EH (cell line): ENCODE measurements at places on chromosomes 7 and 10.

DNA sequence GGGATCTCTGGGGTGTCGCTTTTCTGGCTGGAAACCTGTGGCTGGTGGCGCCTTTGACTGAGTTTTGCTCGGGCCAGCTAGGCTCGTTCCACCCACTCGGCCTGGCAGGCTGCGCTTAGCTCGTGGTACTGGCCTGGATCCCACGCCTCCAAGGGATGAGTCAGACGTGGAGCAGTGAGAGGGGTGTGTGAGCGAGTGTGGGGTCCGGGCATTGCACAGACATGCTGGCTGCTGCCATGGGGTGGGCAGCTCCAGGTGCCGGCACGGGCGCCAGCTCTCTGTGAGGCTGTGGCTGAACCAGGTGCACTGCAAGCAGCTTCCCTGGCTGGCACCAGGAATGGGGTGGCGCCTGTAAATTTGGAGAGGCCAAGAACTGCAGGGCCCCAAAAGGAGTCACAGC is 63.1 kb upstream of the CACNA2D1 start:
- peak; percentile 10 for DNase-seq

DNA sequence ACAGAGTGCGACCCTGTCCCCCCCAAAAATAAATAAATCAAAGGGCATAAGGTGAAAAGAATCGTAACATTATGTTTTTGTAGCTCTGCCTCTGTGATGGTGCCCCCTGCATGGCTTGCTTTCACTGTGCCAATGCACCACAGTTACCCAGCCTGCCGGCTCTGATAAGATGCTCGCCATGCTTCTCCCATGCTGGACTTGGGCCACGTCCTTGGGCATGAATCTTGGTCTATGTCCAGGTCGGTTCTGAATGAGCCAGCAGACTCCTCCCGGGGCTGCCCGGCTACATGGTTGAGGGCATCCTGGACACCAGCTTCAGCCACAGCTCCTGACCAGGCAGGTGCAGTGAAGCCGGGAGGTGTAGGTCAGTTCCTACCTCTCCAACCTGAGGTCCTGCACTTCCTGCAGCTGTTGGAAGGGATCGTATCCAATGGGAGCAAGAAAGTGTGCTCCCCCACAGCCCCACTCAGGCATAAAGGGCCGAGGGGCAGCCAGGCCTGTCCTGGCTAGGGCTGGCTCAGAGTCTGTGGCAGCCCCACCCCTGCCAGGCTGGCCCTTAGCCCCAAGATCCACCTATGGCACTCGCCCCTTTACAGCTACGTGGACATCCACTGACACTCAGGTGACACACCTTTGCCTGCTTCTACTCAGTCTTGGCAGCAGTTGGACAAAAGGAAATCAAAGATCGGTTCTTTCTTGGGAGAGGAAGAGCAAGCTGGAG is 34.1 kb downstream of the CHST3 start:
- DNase-seq = no peak

GRCh38 chr7:16040346-16040745 is 353.9 kb upstream of the MEOX2 start:
- DNase-seq = no peak

DNA sequence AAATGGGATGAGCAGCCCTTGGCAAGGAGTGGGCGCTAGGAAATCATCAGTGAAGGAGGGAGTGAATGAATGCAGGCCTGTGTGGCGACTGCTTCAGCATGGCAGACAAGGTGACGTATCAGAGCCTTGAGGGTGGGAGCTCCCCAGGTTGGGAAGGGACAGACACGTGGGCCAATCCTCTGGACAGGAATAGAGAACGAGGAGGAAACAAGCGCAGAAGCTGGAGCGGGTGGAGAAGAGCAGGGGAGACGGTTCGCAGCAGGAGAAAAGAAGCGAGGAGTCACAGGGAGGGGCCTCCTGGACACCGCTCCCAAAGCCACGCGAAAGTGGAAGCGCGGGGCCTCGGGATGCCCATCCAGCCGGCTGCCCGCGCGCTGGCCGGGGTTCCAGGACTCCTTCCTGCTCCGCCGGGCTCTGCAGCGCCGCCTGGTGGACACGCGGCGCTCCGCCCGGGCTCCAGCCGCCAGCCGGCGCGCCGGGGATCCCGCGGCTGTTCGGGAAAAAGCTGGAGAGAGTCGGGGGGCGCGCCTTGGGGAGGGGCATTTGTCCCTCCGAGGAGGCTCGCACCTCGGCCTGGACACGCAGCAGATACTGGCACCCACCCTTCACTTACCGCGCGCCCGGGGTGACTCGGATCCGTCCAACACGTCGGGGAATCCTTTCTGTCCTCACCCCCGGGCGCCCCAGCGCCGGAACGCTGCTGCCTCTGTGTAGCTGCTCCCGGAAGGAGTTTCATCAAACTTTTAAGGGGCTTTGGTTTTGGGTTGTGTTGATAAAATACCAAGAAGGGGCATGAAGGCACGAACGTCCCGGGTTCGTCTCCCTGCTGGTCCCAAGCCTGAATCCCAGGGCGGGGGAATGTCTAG is 6.3 kb downstream of the ZNF503 start:
- DNase-seq = peak; percentile 60

DNA sequence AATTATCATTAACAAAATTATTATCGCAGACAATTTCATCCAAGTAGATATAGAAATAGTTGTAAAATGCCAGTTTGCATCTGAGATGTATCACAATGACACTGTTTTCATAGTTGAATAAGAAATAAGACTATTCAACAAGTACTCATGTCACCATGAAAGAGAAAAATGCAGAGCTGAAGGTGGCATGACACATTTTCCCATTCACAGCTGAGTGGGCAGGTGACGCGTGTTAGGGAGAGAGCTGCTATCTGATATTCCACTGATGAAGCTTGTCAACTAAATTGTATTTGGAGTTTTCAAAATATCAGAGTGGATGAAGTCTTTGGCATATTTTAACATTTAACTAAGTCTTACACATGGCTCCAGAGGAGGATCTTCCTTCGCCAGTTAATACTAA is 70.3 kb upstream of the HDAC9 start:
- DNase-seq = no peak

- DNase-seq = no peak
Measured at GRCh38 chr7:2586326-2587020, 27.7 kb downstream of the IQCE start.

DNA sequence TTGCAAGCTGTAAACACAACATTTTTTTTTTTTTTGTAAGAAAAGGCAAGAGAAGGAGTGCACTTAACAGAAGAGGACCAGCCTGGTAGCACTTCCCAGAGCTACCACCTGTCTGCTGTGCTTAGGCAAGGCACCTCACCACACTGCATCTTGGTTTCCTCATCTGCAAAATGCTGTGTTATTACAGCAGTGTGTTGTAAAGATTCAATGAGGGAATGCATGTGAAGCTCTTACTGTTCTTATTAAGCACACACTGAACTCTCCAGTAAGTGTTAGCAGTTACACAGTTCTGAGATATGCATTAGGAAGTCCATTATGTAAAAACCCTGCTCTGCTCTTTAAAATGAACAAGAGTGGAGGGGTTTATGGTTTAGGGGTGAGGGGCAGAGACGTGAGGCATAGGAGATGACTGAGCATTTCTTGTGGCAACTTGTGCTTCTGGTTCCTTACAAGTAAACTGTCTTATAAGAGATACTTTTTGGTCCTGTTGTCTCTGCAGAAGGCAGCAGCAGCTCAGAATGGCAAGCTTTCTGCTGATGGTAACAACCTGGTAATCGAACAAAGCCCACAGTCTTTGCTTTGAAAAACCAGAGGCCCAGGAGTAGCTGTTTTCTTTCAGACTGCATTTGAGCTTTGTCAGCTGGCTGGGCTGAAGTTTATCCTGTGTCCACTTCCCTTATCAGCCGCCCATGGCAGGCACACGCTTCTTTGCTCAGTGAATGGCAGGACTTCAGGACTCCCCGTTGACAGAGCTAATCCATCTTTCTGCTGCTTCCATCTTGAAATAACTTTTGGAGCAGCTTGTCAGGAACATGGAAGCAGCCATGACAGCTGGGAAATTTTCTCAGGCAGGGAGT is 98.8 kb upstream of the BMPER start:
- peak; percentile 11 for DNase-seq

- DNase-seq = peak; percentile 26
Measured at GRCh38 chr7:40455485-40455884, 320.7 kb downstream of the SUGCT start.

GRCh38 chr7:79298145-79298760 is 155.2 kb downstream of the MAGI2 start:
- DNase-seq = peak; percentile 70

- peak; percentile 48 for DNase-seq
Measured at GRCh38 chr7:26198133-26198780, 2.3 kb downstream of the HNRNPA2B1 start.

DNA sequence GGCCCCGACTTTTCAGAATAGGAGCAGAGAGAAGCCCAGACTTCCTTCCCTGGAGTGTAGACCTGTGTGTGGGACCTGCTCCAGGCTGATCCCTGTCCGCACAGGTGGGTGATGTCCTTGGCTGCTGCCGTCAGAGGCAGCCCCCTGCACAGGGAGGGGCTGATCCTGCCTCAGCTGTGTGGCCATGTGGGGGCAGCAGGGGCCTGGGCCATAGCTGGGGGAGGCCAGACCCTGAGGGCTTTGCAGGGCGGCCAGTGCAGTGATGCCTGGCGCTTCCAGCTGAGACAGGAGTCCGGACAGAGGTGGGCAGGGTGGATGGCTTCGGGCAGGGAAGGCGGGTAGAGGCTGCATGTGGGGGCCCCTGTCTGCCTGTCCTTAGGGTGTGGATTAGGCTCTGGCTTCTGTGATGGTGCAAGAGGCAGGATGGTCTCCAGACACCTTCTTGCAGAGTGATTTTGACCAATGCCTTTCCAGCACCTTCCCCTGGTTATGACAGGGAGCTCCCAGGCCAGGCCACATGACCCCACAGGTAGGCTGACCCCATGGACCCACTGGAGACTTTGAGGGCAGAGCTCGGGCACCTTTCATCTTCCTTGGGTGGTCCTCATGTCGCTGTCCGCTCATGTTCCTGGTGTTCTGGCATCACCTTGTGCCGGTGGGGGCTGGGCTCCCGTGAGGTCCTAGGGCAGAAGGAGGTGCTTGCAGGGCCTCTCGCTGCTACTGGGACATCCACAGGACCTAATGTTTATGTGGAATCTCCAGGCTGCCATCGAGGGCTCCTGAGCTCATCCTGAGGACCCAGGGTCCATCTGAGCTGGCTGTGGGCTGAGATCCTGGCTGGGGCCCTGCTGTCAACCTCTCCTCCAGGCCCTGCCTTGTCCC is 141.5 kb downstream of the ADCY1 start:
- DNase-seq = no peak

DNA sequence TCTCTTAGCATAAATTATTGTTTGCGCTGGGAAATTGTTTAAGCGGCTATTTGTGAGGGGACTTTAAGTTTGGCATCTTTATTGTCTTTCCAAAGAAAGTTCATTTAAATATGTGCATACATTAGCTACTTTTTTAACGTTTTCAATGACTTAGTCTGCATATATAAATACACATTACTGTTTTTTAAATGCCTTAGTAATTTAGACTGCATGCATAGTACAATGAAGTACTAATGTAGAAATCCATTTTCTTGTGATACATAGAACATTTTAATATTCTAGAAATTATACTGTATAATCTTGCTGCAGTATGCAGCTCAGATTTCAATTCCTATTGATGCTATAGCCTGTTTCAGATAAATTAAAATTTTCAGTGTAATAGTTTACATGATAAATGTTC is 325.4 kb downstream of the MALRD1 start:
- no peak for DNase-seq

GRCh38 chr7:116162992-116163391 is 47.3 kb upstream of the TES start:
- DNase-seq = no peak

DNA sequence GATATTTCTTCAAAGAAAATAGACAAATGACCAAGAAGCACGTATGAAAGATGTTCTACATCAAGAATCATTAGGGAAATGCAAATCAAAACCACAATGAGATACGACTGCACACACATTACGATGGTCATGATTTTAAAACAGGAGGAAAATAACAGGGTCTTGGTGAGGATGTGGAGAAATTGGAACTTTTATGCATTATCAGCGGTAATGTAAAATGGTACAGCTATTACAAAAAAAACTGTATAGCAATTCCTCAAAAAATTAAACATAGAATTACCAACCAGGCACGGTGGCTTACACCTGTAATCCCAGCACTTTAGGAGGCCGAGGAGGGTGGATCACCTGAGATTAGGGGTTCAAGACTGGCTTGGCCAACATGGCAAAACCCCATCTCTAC is 178.8 kb upstream of the NEBL start:
- no peak for DNase-seq

DNA sequence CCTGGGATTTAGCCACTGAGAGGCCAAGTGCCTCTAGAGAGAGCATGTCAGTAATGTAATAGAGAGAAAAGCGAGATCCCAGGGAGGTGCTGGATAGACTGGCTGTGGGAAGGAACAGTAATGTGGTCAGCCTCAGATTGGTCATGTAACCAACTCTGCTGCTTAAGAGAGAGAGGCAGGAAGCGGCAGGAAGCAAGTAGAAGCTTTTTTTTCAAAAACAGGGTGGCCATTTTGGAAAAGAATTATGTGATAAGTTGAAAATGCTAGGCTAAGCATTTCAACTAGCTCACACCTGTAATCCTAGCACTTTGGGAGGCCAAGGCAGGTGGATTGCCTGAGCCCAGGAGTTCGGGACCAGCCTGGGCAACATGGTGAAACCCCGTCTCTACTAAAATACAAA is 3.7 kb upstream of the PCOLCE start:
- DNase-seq = peak; percentile 9

GRCh38 chr10:103893817-103894216 is 24.2 kb downstream of the STN1 start:
- DNase-seq = no peak

DNA sequence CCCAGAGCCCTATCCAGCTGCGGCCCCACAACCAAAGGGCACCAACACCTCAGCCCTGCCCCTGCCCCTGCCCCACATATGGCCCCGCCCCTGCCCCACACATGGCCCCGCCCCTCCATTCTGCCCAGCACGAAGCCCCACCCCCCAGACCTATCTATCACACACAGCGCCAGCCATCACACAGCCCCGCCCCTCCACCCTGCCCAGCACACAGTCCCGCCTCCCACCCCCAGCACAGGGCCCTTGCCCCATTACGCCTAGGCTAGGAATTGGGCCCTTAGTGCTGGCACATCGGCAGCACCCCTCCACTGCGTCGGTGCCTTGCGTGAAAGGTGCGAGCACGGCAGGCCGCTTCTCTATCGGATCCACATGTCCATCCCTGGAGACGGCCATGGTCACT is 126.8 kb downstream of the MAD1L1 start:
- no peak for DNase-seq

GRCh38 chr7:96495751-96496216 is 173.9 kb upstream of the SLC25A13 start:
- no peak for DNase-seq

DNA sequence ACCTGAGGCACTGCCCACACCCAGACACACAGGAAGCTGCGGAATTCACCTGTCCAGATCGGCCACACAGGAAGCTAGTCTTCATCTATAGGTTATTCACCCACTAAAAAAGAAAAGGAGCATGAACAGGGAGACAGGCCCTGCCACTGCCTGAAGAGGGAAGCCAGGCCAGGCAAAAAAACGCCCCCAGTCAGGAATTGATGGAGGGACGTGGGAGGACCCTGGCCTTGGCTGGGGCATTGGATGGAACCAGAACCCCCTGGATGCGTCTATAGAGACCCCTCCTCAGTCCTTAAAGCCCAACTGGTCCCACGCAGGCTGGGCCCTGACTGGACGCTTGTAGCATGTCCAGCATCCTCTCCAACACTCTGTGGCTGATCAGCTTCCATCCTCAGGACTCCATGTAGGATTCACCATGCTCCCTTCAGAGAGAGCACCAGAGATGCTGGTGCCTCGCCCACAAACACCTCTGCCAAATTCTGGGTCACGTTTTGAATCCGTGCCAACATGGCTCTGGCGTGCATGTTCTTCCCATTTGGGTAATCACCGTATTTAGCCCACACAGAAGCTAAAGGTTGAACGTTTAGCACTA is 259.3 kb upstream of the TCERG1L start:
- DNase-seq = no peak
